Hypothalamus (tissue), 51 donors: ENCODE measurements at places on chromosomes 7 and 10.

DNA sequence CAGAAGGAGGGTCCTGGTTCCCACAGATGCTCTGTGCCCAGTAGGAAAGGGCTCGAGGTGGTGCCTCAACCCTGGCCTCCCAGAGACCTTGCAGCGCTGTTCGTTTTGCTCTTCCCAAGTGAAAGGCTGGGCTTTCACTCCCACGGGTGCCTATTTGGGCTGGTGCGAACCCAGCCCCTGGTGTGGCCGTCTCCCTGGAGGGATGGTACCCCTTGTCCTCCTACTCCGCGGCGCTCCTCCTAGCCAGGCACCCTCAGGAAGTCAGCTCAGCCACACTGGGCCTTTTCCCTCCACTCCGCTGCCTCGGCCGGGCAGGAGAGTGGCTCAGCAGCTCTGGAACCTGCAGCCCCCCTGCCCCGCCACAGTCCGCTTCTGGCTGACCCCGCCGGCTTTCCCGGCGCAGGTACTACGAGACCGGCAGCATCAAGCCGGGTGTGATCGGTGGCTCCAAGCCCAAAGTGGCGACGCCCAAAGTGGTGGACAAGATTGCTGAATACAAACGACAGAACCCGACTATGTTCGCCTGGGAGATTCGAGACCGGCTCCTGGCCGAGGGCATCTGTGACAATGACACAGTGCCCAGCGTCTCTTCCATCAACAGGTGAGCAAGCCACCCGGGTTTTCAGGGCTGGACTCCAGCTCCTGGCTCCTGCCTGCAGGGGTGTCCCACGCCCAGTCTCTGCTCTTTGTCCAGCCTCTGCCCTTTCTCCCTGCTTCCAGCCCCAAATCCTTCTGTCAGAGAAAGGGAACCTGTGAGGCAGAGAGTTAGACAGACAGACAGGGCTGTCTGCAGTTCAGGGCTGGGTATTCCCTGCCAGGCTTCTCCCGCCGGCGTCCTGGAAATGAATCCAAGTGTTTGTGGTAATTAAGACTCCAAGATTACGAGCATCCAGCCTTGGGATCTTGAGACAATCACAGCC is 5.2 kb downstream of the PAX2 start:
- no peak for DNase-seq

- DNase-seq = no peak
Measured at GRCh38 chr7:3194501-3195141, 106.4 kb upstream of the SDK1 start.

GRCh38 chr10:114491933-114492332 is 87.6 kb upstream of the AFAP1L2 start:
- no peak for DNase-seq

DNA sequence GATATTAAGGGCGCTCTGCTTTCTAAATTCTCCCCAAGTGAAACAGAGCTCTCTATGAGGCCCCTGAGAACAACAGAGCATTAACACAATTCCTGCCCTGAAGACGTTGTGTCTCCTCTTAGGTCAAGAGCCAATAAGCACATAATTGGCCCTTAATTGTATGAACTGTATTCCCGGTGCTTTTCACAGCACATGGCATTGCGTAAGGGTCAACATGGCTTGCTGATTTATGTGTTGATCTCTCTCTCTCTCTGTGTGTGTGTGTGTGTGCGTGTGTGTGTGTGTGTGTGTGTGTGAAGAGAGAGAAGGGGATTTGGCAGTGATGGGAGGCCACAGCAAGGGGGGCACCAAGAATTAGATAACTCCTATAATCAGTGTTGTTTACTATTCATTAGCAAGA is 40.5 kb downstream of the LYZL1 start:
- no peak for DNase-seq

DNA sequence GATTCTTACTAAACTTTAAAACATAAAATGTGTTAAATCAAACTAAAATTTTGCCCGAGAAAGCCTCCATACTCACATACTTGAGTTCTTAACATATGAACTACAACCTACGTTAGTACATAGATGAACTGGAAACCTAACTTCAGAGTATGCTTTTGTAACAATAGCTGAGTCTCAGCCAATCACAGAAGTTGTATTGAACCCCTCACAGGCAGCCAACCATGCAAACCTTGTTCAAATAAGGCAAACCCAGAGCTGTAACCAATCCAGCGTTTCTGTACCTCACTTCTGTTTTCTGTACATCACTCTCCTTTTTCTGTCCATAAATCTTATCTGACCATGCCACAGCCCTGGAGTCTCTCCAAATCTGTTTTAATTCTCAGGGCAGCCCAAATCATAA is 157.3 kb upstream of the COL1A2 start:
- no peak for DNase-seq

DNA sequence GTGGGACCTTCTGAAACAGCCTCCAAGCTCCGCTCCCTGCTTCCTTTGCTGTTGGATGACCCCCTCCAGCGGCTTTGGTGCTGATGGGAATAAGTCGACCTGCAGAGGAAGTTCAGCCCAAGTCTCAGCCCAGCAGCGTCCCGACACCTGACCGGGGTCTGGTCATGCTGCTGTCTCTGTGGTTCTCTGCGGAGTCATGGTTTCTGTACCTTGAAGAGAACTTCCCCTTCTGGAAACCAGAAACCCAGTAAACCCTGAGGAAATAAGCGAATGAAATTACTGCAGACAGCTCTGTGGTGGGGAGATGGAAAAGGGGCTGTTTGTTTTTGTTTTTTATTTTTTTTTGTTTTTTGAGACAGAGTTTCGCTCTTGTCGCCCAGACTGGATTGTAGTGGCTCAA is 18.3 kb upstream of the ZNF12 start:
- no peak for DNase-seq
